ENCODE measurements at places on chromosomes 1 and 21.

GRCh38 chr1:206468571-206468970 is 1.7 kb upstream of the IKBKE start:
- DNase-seq: no peak

DNA sequence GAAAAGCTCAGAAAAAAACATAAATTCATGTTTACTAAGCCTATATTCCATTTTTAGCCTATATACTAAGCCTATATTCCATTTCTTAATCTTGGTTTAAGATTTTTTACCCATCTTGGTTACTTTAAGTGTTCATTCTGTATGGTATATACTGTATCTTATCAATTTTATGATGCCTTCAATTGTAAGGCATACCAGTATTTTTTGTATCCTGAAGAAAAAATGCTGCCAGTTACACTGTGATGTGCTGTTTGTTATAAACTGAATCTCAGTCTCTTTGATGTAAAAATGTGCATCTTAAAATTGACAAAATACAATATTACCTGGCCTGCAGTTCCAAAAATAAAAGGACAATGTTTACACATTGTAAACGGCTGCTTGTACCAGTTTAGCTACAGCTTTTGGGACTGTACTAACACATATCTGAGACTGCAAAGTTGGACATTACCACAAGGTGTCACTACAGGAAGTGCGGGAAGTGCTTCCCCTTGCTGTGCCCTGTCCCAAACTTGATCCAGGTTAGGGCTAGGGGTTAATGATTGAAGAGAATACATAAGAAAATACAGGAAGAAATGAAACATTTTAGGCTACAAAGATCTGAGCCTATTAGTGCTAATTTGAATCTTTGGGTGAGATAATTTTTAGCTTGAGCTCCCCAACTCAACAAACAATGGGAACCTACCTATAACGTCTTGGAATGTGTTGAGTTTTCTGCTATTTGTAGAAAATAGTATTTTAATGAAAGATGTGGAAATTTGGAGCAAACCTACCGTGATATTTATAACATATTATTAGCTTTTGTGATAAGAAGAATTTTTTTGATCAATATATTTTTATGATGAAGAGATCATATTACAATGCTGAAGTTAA is 108.9 kb downstream of the LBR start:
- no peak for DNase-seq

- DNase-seq: no peak
These were observed 32.7 kb downstream of the HSPG2 start for GRCh38 chr1:21904454-21904703.

GRCh38 chr1:236341298-236341697 is 52.8 kb upstream of the EDARADD start:
- no peak for DNase-seq

DNA sequence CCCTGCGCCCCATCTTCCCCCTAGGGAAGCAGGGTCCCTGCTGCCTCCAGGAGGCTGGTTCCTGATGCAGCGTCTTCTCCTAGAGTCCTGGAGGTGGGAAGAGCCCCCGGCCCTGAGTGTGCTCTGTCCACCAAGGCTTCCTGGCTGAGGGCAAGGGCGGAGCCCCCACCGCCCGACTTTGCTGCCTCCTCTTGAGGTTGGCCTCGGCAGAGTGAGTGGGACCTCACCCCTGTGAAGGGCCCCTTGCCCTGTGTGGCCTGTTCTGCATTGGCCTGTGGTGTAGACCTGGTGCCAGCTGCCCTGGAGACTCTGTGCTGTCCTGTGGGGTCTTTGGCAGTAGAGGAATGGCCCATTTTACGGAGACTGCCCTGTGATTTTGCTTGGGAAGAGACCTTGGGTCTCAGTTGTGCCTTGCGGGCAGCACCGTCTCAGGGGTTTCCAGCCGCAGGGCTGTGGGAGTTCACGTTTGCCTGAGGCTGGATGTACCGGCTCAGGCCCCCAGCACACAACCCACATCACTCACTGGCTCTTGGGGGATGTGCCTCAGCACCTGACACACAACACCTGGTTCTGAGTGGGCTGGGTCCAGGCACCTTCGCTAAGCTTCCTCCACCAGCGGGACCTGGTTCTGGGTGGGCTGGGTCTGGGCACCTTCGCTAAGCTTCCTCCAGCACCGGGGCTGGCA is 73.6 kb downstream of the SKI start:
- DNase-seq: no peak
